ENCODE measurements at places on chromosomes 1 and 21.
A peak's percentile ranks its signal among the peaks of the same experiment; 100 is the strongest.

GRCh38 chr1:117802531-117803257, 126.7 kb downstream of the GDAP2 start:
- DNase-seq: no peak

GRCh38 chr1:44557778-44558177, 116.5 kb downstream of the TMEM53 start:
- no peak for DNase-seq

- DNase-seq: peak; percentile 18
These were observed 308.5 kb downstream of the MRPL39 start for GRCh38 chr21:25298512-25299491.

DNA sequence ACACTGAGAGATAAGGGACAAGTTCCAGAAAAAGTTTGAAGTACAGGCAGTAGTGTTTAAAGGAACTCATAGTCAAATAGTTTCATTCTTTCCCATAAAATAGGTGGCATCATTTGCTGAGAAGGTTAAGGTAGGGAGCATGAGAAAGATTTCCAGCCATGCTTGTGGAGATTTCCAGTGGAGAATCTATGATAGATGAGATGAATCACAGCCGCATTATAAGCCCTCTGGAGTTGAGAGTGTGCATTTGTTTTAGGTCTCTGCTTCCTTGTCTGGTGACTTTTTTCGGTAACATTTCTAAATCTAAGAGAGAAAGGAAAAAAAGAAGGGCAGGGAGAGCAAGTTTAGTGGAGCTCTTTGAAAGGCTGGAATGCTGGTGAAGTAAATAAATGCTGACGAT, 108.7 kb downstream of the DISP1 start:
- DNase-seq: no peak

DNA sequence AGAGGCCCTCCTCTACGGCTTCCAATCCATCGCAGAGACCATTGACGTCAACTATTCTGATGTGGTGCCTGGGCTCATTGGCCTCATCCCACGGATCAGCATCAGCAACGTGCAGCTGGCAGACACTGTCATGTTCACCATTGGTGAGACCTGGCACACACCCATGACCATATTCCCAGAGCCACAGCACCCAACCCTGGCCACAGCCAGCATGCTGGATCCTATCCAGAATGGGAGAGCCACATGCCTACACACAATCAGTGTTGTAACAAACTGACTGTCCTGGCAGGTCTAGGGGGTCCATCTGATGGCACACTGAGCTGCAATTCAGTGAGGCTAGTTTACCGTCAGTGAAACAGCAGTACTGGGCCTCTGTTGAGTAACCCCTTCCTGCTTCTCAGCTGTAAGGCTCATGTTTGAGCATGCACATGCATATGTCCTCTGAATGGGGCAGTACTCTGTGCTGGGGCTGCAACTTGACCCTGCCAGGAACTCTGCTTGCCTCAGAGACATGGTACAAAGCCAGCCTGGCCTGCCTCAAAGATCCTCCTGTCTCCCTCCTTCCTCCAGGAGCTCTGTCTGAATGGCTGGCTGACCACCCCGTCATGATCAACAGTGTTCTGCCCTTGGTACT, 10.8 kb downstream of the IPO13 start:
- DNase-seq: no peak

GRCh38 chr1:4253935-4254334, 353.9 kb upstream of the C1orf174 start:
- DNase-seq: no peak

- no peak for DNase-seq
These were observed 482 bp downstream of the GRIK1 start for GRCh38 chr21:29939104-29939923.

- no peak for DNase-seq
These were observed 667.4 kb upstream of the ZP4 start for GRCh38 chr1:238558156-238558555.

- DNase-seq: no peak
These were observed 973 bp downstream of the KRTAP10-11 start for GRCh38 chr21:44647222-44647552.

DNA sequence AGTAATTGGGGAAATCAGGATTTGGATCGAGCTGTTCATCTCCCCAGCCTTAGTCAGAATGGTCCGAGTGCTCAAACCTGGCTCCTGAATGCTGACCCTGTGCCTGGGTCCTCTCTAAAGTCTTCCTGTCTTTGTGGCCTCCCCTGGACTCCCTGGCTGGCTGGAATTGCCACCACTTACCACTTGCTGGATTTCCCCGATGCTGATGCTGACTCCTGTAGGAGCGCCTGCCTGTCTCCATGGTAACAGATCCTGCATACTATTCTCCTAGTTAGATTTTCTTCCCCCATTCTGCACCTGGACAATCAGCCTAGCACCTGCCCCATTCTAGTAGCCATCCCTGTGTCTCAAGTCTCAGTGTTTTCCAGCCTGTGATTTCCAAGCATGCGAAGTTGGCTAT, 382.2 kb upstream of the ESRRG start:
- DNase-seq: no peak

GRCh38 chr1:58548371-58548770, 1.8 kb upstream of the OMA1 start:
- DNase-seq: no peak

GRCh38 chr1:208445758-208446203, 201.6 kb upstream of the PLXNA2 start:
- DNase-seq: no peak

- DNase-seq: no peak
These were observed 84.1 kb downstream of the GPR88 start for GRCh38 chr1:100622037-100622436.

DNA sequence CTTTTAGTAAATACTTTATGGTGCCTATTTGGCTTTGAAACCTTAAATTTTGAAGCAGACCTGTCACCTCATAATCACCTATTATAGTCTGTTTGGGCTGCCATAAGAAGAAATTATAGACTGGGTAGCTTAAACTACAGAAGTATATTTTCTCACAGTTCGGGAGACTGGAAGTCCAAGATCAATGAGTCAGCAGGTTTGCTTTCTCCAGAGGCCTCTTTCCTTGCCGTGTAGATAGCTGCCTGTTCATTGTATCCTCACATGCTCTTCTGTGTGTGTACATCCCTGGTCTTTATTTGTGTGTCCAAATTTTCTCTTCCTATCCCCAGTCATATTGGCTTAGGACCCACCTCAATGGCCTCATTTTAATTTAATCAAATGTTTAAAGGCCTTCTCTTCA, 518.2 kb downstream of the ADGRL2 start:
- no peak for DNase-seq

DNA sequence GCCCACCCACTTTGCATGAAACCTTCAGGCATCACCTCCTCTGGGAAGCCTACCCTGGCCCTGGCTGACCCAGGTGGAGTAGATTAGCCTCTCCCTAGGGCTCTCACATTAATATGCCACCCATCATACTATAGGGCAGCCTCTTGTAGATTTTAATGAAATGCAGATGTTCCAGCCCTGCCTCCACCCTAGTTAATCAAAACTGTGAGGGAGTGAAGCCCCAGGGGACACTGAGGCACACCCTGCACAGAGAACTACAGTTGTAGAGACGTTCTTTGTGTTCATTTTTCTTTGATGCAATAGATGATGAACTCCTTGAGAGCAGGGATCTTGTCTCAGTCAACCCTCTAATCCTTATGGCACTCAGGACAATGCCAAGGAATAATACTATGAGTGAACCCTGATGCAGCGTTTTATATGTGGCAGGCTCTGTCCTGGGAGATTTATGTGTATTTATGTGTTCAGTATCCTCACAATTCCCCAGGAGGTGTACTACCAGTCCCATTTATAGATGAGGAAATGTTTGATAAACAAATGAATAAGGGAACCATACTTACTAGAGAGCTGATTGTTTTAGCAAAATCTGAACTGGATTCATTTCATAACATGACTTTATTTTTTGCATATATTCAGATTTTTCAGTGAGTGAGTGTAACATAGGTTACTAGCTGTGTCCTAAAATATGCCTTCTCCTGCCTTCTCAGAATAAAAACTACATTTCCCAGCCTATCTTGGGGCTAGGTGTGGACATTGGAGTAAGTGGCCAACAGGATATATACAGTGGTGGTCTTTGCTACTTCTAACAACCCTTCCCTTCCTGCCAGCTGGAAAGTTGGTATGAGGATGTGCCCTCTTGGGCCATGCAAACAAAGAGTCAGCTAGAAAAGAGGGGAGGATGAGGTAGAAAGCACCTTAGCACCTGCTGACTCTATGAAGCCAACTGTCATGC, 23.5 kb upstream of the PRELP start:
- no peak for DNase-seq

GRCh38 chr21:42039911-42040351, 29.8 kb upstream of the ZBTB21 start:
- DNase-seq: no peak

DNA sequence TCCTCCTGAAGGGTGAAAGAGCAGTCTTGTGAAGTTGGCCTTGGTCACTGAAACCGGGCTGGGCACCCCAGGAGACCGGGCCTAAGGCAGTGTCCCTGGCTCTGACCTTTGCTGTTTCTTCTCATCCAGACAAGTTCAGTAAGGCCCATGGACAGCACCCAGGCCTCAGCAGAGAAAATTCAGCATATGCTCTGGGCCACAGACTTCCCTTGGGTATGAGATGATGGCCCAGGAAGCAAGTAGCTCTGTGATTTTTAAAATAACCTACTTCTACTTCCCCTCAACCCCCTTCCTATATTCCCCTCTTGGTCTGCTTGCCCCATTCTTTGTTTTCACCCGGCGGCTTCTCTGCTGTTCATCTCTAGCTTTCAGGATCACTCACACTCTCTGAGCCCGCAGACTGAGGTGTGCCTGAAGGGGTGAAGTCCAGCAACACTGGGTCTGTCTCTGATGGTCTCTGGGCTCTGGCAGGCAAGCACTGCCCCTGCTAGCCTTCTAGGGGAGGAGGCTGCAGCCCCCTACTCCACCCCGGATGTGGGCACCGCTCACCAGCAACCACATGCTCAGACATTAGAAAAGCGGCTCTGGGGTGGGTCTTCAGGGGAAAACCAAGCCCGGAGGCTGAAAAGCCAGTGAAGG, 2.9 kb upstream of the GPR25 start:
- DNase-seq: no peak

DNA sequence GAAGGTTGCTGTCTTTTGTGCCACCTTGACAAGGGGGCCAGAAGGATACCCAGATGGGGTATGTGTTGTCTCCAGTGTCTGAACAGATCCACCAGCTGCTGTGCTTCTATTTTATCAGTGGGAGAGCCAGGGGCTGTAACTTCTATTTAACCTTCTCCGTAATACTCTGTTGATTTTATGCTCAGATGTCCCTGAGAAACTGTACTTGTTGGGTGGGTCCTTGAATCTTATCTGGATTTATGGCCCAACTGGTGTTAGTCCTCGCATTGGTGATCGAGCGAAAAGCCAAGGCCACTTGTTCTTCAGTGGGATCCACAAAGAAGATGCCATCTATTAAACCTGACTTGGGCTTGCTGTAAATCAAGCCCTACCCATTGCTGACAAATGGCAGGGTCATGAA, 56.4 kb downstream of the ST6GALNAC3 start:
- DNase-seq: no peak

DNA sequence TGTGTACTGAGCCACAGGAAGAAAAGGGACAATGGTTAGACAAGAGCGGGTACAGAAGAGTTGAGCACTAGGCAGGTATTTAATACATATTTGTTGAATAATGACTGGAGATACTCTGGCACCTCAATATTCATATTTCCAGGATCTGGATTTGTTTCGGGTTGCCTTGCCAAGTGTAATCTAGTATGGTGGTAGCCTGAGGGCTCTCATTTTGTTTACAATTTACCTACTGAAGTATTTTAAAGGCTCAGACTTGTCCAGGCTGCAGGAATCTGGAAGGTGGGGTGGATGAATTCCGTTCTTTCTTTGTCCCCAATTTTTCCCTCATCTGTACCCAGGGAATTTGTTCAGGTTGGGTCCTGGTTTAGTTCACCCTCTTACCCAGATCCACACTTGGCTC, 95.0 kb downstream of the CACHD1 start:
- no peak for DNase-seq

GRCh38 chr1:201898992-201899391, 10.3 kb downstream of the SHISA4 start:
- no peak for DNase-seq

DNA sequence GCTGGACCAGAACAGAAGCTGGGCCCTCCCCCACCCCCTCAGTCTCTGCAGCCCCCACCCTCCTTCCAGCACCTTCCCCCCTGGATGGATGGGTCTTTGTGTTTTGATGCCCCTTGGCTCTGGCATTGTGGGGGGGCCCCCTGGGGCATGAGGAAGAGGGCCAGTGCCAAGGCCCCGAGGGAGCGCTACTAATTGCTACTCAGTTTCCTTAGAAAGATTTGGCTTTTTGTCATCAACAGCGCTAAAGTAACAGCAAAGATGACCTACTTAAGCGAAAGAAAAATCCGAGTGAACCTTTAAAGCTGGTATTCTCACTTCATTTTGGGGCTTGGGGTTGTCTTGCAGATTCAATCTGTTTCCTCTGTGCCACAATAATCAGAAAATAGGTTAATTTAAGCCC, 63.5 kb downstream of the SKI start:
- no peak for DNase-seq

DNA sequence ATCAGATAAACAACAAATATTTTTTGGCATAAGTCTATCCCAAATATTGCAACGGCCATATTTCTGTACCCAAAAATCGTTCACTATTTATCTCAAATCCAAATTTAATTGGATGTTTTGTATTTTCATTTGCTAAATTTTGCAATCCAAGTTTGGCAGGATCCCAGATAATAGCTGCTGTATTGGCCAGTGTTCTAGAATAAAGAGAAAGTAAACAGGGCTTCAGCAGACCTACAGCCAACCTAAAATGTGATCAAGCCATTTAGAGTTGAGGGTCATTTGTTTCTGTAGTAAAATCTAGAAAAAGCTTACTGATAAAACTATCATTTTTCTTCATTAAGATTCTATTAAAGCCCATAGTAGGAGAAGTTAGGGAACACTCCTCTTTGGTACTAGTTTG, 506.6 kb upstream of the PTBP2 start:
- DNase-seq: no peak

- DNase-seq: no peak
These were observed 72.2 kb upstream of the HOOK1 start for GRCh38 chr1:59742526-59742925.

GRCh38 chr1:33163621-33164519, 18.0 kb downstream of the TRIM62 start:
- DNase-seq: no peak

GRCh38 chr1:94039871-94040569, 80.9 kb downstream of the ABCA4 start:
- DNase-seq: no peak

DNA sequence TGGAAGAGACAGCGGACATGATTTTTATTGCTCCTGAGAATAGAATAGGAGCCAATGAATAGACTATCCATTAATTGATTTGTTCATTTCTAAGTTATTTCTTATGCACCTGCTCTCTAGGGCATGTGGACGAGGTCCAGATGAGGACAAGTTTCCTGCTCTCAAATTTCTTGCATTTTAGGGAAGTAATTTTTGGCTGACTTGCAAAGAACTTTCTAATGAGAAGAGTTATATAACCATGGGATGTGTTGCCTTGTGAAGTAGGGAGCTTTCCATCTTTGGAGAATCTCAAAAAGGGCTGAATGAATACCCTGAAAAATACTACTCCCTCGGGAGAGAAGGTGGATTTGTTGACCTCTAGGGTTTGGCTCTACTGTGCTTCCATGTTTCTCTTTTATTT, 243.0 kb downstream of the KIF26B start:
- DNase-seq: no peak
